Femur (tissue), 1 donor: ENCODE measurements at places on chromosomes 5 and 9.

- no peak for DNase-seq
These were observed 10.5 kb downstream of the PFDN1 start for GRCh38 chr5:140292212-140293036.

- DNase-seq, result no peak
These were observed 30.8 kb downstream of the ANKRD33B start for GRCh38 chr5:10594591-10595210.

GRCh38 chr9:121572581-121572980 lies 72.9 kb upstream of the GGTA1 start:
- DNase-seq, result no peak

GRCh38 chr9:134355561-134356279 lies 29.5 kb downstream of the RXRA start:
- DNase-seq, result no peak

- DNase-seq, result peak; percentile 60
These were observed 37.4 kb downstream of the ARHGEF37 start for GRCh38 chr5:149618581-149619248.

GRCh38 chr5:169670769-169671525 lies 33.9 kb downstream of the DOCK2 start:
- no peak for DNase-seq

DNA sequence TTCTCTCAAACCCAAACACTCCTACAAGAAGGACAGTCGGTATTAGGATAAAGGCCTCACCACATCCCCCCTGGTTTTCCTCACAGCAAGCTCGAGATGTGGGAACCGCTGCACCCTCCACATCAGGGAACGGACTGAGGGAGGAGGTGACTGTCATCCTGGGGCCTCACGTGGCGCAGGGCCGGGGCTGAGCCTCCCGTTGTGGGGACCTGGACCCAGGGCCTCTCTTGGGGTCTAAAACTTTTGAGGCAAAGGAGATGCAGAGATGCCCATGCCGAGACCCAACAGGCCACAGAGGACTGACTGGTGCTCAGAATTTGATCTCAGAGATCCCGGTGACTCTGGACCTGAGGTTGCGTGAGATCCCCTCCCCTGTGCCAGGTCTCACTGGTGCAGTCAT lies 72.7 kb downstream of the MRPL36 start:
- peak; percentile 11 for DNase-seq

- DNase-seq, result no peak
These were observed 23.8 kb downstream of the ALG2 start for GRCh38 chr9:99197987-99198386.

- no peak for DNase-seq
These were observed 77.9 kb upstream of the MVB12B start for GRCh38 chr9:126248680-126249079.

GRCh38 chr5:38414348-38414747 lies 142.1 kb downstream of the LIFR start:
- no peak for DNase-seq

DNA sequence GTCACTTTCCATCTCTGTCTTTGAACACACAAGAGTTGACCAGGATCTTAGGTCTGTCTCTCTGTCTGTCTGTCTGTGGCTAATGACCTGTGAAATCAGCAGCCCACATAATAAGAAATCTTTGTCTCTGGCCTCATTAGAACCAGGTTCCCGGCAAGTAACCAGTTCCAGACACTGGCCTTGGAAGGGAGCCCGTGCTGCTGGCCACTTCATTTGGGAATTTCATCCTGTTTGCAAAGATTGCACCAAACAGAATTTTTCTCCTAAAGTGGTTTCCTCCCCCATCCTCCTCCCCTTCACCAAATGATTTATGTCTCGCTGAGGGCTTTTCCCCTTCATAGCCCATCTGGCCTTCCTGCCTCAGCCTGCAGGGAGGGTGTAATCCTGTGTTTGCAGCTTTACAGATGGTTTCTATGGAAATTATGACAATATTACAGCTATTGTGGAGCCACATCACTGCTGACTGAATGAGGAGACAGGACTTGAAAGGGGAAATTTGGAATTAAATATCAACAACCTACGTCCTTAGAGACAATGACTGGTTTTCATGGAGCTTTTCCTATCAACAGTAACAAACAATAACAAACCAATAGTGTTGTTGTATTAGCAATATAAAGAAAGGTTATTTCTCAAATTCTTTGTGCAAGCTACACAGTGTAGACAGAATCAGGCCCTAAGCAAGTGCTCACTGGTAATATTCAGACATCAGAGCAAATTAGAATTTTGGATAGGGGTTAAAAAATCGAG lies 25.7 kb downstream of the DPYSL3 start:
- DNase-seq, result peak; percentile 90

DNA sequence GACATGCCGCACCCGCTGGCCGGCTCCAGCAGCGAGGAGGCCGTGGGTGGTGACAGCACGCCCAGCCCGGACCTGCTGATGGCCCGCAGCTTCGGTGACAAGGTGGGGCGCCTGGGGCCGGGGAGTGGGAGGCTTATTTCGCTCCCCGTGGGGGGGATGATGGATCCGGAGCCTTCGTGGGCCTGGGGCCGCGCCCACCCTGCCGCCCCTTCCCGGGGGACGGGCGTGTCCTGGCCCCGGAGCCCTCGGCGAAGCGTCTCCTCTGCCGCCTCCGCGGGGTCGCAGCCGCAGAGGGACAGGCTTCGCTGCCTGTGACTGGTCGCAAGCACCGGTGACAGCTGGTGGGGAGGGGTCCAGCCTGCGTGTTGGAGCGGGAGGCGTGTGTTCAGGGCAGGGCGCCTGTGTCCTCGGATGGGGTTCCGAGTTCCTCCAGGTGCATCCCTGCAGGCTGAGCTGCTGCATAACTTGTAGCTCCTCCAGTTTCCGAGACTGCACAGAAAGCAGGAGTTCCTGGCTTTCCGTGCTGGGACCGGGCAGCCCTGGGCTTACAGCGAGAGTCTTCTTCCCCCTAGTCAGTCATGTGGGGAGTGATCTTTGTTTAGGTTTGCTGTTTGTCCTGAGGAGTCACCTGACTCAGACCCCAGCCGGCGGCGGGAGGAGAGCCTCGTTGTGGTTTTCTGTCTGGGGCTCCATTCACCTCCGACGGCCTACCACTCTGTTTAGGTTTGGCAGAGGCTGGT lies 666 bp downstream of the SNX30 start:
- peak; percentile 74 for DNase-seq

GRCh38 chr9:126160067-126160853 lies 166.4 kb upstream of the MVB12B start:
- no peak for DNase-seq

DNA sequence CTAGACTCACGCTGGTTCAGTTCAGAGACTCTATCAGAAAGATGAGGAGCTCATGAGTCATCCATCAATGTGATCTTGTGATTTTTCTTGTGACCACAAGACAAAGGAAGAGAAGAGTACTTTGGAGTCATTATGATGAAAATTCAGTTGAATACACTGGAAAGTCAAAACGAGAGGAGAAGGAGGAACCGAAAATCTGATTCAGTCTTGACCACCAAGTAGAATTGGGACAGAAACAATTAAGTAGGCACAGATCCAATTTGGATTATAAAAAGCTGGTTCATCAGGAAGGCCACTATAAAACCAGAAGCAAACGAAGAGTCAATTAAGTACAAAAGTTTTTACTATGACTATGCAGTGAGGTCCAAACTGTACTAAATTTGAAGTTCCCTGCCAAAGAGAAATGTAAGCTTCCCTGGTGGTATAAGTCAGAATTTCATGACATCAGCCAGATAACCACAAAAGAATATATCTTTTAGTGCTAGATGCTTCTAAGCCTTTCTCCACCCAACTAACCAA lies 90.9 kb downstream of the THBS4 start:
- DNase-seq, result no peak

DNA sequence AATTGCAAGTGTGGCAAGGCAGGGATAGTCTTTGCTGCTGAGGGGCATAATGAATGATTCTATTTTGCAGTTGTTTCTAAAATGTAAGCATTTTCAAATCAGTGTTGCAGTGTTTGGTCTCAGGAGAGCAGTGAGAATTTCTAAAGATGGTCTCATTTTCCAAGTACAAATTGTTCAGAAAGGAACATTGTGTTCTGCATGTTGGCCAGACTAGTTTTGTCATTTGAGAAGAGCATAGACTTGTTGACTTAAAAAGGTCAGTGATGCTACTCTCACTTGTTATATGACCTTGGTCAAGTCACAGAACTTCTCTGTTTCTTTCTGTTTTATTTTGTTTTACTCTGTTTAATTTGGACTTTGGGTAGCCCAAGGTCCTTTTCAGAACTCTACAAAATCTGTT lies 344.6 kb downstream of the OSTF1 start:
- DNase-seq, result no peak

DNA sequence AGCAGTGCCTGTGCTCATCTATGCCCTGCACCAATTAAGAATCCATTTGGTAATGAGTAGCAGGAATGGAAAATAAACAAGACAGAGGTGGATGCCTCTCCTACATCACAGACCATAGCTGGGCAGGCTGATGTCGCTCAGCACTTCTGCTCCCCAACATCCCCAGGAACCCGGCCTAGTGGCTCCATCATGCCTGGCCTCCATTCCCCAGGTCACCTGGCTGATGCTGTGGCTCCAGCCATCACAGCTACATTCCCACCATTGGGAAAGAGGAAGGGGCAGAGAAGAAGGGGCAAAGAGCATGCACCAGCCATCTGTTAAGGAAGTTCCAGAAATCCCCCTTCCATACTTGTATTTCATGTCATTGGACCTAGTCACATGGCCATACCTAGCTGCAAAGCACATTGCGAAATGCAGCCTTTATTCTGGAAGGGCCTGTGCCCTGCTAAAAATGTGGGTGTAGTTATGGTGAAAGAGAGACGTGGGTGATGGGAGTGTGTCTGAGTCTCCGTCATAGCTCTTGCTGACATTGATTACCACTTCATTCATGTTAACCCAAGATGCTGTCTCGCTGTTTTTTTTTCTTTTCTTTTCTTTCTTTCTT lies 86.1 kb upstream of the ADAMTS2 start:
- DNase-seq, result peak; percentile 1

DNA sequence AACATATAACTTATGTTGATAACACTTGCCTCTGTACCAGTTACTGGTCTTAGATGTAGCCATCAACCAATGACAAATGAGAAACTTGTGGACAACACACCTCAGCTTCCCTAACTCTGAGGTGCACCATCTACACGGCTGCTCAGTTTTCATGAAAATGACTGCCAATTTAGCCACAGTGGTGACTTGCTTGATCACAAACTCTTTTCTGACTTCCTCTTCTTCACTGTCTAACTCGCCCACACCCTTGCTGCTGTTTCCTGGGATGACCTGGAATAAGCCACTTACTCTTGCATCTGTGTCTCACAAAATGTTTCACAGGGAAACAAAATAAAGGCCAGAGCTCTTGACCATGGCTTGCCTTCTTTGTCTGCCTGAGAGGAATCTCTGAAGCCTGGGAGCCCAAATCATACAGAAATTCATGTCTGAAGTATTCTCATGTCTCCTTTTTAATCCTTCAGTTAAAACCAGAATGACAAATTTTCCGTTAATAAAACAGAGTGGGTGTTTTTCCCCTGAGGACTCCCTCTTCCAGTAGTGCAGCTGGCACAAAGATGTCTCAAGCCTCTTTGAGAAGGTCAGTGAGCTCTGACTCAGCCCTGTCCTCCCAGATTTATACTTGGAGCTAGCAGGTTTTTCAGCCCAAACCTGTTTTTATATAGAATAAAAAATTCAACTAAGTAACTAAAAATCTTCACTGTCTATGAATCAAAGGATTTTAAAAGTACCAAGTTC lies 126.5 kb upstream of the PAM start:
- DNase-seq, result no peak

GRCh38 chr5:148452499-148453193 lies 68.9 kb downstream of the FBXO38 start:
- DNase-seq, result no peak

GRCh38 chr5:137374110-137374714 lies 124.9 kb downstream of the SPOCK1 start:
- no peak for DNase-seq

GRCh38 chr5:127359502-127359901 lies 68.9 kb downstream of the MEGF10 start:
- DNase-seq, result no peak

GRCh38 chr5:132096904-132097303 lies 23.3 kb downstream of the CSF2 start:
- no peak for DNase-seq

- DNase-seq, result no peak
These were observed 62.9 kb upstream of the BARX1 start for GRCh38 chr9:94017939-94018531.

DNA sequence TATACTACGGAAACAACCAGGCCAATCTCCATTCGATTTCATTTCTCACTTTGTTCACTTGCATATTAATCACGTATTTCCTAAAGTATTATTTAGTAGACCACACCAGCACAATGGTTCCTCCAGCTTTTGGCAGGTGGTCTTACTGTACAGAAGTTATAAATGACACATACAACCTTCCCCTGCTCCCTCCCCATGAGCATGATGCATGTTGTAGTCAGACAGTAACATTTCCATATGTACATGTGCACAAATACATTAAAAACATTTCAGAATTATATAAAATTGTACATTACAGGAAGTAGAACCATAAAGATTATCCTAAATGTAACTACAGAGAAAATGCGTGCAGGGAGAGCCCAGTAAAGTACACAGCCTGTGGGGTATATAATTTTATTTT lies 17.0 kb downstream of the SRP19 start:
- DNase-seq, result no peak

- peak; percentile 59 for DNase-seq
These were observed 13.4 kb downstream of the OXCT1 start for GRCh38 chr5:41856644-41857491.

- no peak for DNase-seq
These were observed 42.2 kb downstream of the MED27 start for GRCh38 chr9:132037458-132037857.

DNA sequence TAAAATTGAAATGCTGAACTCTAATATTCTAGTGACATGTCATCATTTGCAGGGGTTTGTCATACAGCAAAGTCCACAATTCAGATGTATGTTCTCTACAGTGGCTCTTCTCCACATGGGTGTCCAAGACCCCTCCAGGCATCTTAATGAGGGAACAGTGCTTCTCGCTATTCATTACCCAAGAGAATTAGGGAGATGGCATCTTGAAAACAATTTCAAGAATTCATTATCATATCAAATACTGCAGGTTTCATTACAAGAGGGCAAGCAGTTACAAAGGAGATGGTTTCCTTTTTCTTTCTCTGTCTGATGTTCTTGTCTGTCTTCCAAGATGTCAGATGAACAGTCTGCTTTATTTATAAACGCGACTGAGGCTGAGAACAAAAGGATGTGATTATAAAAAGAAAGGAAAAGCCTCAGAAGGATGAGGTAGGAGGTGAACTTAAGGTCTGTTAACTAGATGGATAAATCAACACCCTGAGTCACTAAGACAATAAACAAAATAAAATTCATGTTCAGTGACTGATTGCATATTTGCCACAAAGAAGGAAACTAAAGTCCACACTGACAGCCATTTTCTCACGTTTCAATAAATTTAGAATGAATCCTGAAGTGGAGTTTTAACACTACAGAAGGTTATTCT lies 326.7 kb upstream of the EFNA5 start:
- no peak for DNase-seq
